Esophagus muscularis mucosa (tissue), 4 donors: ENCODE measurements at places on chromosomes 12 and 14. TPM values are rescaled to one million over a fixed set of nuclear protein-coding genes. Genes with fewer than 3 reads are reported as not detected.

The KCNK10 gene
- not detected for total RNA-seq

The KRT83 gene
- not detected for total RNA-seq

The OAS3 gene
- total RNA-seq, result 9.3 TPM

The TRIM9 gene
- 1.7 TPM for total RNA-seq

The CLEC4D gene
- not detected for total RNA-seq

The CLEC4C gene
- not detected for total RNA-seq

The GALNT8 gene
- 2.7 TPM for total RNA-seq

The COX8C gene
- total RNA-seq, result not detected

The MFAP5 gene
- total RNA-seq, result 252 TPM

The P3H3 gene
- 23.1 TPM for total RNA-seq

The FGF6 gene
- total RNA-seq, result not detected

The KRT85 gene
- not detected for total RNA-seq

The SPX gene
- total RNA-seq, result 0.40 TPM

The EVL gene
- total RNA-seq, result 32.8 TPM

The LBHD2 gene
- total RNA-seq, result not detected

The BORCS5 gene
- 21.4 TPM for total RNA-seq

The CFAP251 gene
- 0.83 TPM for total RNA-seq

The CALCOCO1 gene
- 376 TPM for total RNA-seq

The OAS1 gene
- 10.0 TPM for total RNA-seq

The CLEC6A gene
- total RNA-seq, result not detected

The EGLN3 gene
- 24.0 TPM for total RNA-seq

The TUBA1B gene
- 798 TPM for total RNA-seq

The TPH2 gene
- 0.13 TPM for total RNA-seq

The TSPAN11 gene
- total RNA-seq, result 17.8 TPM

The SDR39U1 gene
- 23.9 TPM for total RNA-seq

The INHBC gene
- not detected for total RNA-seq

The STAB2 gene
- total RNA-seq, result 0.29 TPM

The TAS2R20 gene
- 4.6 TPM for total RNA-seq

The DEGS2 gene
- total RNA-seq, result 0.11 TPM

The SLC8A3 gene
- total RNA-seq, result 0.19 TPM

The ANKRD13A gene
- total RNA-seq, result 91.3 TPM

The PAPLN gene
- 12.0 TPM for total RNA-seq

The DNAH10 gene
- not detected for total RNA-seq

The ITGB7 gene
- 1.8 TPM for total RNA-seq

The KRT78 gene
- 0.33 TPM for total RNA-seq

The ANKRD33 gene
- total RNA-seq, result not detected

The RNASE12 gene
- total RNA-seq, result not detected

The ADCY4 gene
- 22.8 TPM for total RNA-seq

The C12orf42 gene
- not detected for total RNA-seq

The FBXO34 gene
- 19.6 TPM for total RNA-seq

The TAS2R50 gene
- 1.4 TPM for total RNA-seq

The SERPINA1 gene
- total RNA-seq, result 2.3 TPM

The LRRC9 gene
- total RNA-seq, result not detected

The FOXG1 gene
- 0.65 TPM for total RNA-seq

The PNP gene
- 17.5 TPM for total RNA-seq

The HRK gene
- total RNA-seq, result 0.17 TPM

The ARF3 gene
- 71.9 TPM for total RNA-seq

The SMCO2 gene
- total RNA-seq, result not detected

The CD4 gene
- 8.3 TPM for total RNA-seq
